ENCODE measurements at places on chromosomes 13 and 19. TPM values are rescaled to one million over a fixed set of nuclear protein-coding genes. Genes with fewer than 3 reads are reported as not detected.

DNA sequence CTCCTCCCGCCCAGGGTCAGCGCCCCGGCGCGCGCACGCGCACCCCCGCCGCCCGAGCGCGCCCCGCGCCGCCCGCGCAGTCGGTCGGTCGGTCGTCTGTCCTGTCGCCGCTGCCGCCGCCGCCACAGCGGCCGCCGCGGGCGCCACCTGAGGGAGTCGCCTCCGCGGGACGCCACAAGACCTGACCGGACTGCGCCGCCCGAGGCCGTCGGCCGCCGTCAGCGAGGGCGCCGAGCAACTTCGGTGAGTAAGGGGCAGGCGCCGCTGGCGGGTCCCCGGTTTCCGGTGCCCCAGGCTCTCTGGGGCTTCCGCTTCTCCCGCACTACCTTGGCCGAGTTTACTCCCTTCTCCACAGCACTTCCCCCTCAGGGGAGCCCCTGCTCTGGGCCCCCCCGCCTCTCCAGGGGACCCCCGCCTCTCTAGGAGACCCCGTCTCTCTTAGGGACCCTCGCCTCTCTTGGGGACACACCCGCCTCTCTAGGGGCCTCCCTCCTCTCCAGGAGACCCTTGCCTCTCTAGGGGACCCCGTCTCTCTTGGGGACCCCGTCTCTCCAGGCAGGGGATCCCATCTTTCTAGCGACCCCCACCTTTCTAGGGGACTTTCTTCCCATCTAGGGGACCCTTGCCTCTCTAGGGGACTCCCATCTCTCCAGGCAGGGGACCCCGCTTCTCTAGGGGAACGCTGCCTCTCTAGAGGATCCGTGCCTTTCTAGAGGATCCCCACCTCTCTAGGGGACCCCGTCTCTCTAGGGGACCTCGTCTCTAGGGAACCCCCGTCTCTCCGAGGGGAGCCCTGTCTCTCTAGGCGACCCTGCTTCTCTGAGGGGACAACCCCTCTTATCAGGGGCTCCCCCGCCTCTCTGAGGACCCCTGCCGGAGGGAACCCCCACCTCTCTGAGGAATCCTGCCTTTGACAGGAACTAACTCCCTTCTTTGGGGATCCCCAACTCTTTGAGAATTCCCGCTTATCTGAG, 19.3 kb upstream of the GATAD2A start:
- H3K27ac ChIP-seq = peak overlapping the region; percentile 85
- DNase-seq = no peak
- H3K36me3 ChIP-seq = no peaks in the 10 kb centered on the region

DNA sequence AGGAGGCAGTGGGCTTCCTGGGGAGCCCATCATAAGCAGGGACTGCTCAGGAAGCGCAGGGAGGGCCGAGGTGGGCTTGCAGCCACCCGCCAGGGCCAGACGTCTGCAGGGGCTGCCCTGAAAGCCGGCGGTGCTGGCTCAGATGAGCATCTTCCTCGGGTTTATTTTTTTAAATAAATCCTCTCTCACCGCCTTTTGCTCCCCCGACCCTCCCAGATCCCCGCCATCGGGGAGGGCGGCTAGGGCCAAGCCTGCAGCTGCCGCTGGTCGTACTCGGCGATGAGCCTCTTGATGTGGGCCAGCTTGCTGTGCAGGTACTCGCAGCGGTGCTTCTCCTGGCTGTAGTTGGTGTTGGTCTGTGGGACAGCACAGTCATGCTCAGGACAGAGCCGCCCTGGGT, 6.6 kb upstream of the ISYNA1 start:
- H3K27me3 ChIP-seq = no peaks in the 10 kb centered on the region
- H3K4me3 ChIP-seq = no peak overlapping the region

GRCh38 chr19:42494321-42494720, 34.0 kb downstream of the CEACAM1 start:
- H3K27me3 ChIP-seq = no peaks in the 10 kb centered on the region
- H3K4me3 ChIP-seq = no peak overlapping the region
- H3K36me3 ChIP-seq = no peaks in the 10 kb centered on the region
- DNase-seq = no peak

Gene TPRX2
- not detected for total RNA-seq

DNA sequence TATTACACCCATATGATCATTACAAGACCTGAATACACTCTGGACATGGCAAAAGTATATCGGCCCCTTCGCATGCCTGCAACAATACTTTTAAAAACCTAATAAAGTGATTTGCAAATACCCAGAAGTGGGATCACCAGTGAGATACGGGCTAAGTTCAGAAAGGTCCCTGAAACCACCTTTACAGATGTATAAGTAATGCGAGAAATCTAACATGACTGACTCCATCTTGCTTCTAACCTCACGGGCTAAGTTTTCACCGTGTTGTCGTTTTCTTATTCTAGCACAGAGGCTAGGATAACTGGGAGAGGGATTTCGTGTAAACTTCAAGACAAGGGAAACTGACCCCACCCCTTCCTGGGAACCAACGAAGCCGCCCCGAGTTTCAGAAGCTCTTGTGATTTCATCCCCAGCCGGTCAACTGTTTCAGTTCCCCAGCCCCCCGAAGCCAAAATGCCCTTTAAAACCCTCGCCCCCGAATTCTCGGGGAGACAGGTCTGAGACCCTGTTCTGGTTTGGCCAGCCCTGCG, 703 bp downstream of the NEK3 start:
- peaks cover 18% of the 10 kb centered on the region for H3K4me1 ChIP-seq
- H3K27me3 ChIP-seq = no peaks in the 10 kb centered on the region
- peak overlapping the region; percentile 86 for H3K4me3 ChIP-seq
- peak; percentile 29 for DNase-seq

- DNase-seq = no peak
- H3K27ac ChIP-seq = no peak overlapping the region
- H3K4me3 ChIP-seq = no peak overlapping the region
- no peaks in the 10 kb centered on the region for H3K27me3 ChIP-seq
- H3K4me1 ChIP-seq = no peaks in the 10 kb centered on the region
Measured at GRCh38 chr13:66703597-66703996, 526.5 kb downstream of the PCDH9 start.
